Large intestine (tissue), 12 donors: ENCODE measurements at places on chromosomes 1 and 21. TPM values are rescaled to one million over a fixed set of nuclear protein-coding genes. Genes with fewer than 3 reads are reported as not detected.

S100A2 gene
- polyA plus RNA-seq: 0.67 TPM

LELP1 gene
- polyA plus RNA-seq: not detected

LRRIQ3 gene
- polyA plus RNA-seq: 1.1 TPM

GLIS1 gene
- polyA plus RNA-seq: 0.58 TPM

SPRR1B gene
- not detected for polyA plus RNA-seq

TMPRSS3 gene
- 5.6 TPM for polyA plus RNA-seq

FCRL1 gene
- polyA plus RNA-seq: 0.52 TPM

CDC42 gene
- 262 TPM for polyA plus RNA-seq

AKR7A3 gene
- 3.2 TPM for polyA plus RNA-seq

NPR1 gene
- polyA plus RNA-seq: 4.7 TPM

S100A3 gene
- not detected for polyA plus RNA-seq

PTAFR gene
- polyA plus RNA-seq: 2.7 TPM

F5 gene
- polyA plus RNA-seq: 0.30 TPM

CAMSAP2 gene
- polyA plus RNA-seq: 17.9 TPM

FALEC gene
- polyA plus RNA-seq: 0.31 TPM

UBIAD1 gene
- 13.6 TPM for polyA plus RNA-seq

NCF2 gene
- polyA plus RNA-seq: 3.7 TPM

SPATA17 gene
- 2.6 TPM for polyA plus RNA-seq

TAF1A gene
- 12.2 TPM for polyA plus RNA-seq

IGSF21 gene
- polyA plus RNA-seq: 0.54 TPM

RPE65 gene
- 1.2 TPM for polyA plus RNA-seq

TMIGD3 gene
- polyA plus RNA-seq: 1.4 TPM

SYPL2 gene
- 0.60 TPM for polyA plus RNA-seq

KIFAP3 gene
- polyA plus RNA-seq: 24.5 TPM

URB1 gene
- polyA plus RNA-seq: 9.0 TPM

CSF3R gene
- 4.1 TPM for polyA plus RNA-seq

CTH gene
- 11.8 TPM for polyA plus RNA-seq

INAVA gene
- polyA plus RNA-seq: 101 TPM

TBX15 gene
- polyA plus RNA-seq: 0.04 TPM

PGLYRP3 gene
- polyA plus RNA-seq: not detected

OR2L8 gene
- polyA plus RNA-seq: not detected

RAB7B gene
- polyA plus RNA-seq: 5.4 TPM

RHD gene
- polyA plus RNA-seq: 1.5 TPM

BTBD8 gene
- 8.6 TPM for polyA plus RNA-seq

PIAS3 gene
- 25.6 TPM for polyA plus RNA-seq

DCST1 gene
- polyA plus RNA-seq: 0.88 TPM

RIPPLY3 gene
- 0.24 TPM for polyA plus RNA-seq

A3GALT2 gene
- polyA plus RNA-seq: 0.10 TPM

CLIC6 gene
- polyA plus RNA-seq: 18.2 TPM

ASAP3 gene
- polyA plus RNA-seq: 14.0 TPM

S100A14 gene
- 437 TPM for polyA plus RNA-seq

ANKRD65 gene
- polyA plus RNA-seq: 2.6 TPM

S100A7A gene
- polyA plus RNA-seq: not detected

PTGFR gene
- polyA plus RNA-seq: 1.3 TPM

ANGPTL1 gene
- polyA plus RNA-seq: 11.0 TPM

ZSWIM5 gene
- polyA plus RNA-seq: 9.3 TPM

GJC2 gene
- 7.2 TPM for polyA plus RNA-seq

KCNAB2 gene
- 27.9 TPM for polyA plus RNA-seq

SYTL1 gene
- polyA plus RNA-seq: 9.8 TPM

OR2L3 gene
- polyA plus RNA-seq: not detected

FNDC10 gene
- polyA plus RNA-seq: 2.4 TPM

HAPLN2 gene
- polyA plus RNA-seq: 0.16 TPM

TMEM82 gene
- 15.6 TPM for polyA plus RNA-seq

RGSL1 gene
- not detected for polyA plus RNA-seq

ALG14 gene
- polyA plus RNA-seq: 9.0 TPM

NFASC gene
- 10.1 TPM for polyA plus RNA-seq
